AG09309 (cell line): ENCODE measurements at places on chromosomes 6 and 20.

DNA sequence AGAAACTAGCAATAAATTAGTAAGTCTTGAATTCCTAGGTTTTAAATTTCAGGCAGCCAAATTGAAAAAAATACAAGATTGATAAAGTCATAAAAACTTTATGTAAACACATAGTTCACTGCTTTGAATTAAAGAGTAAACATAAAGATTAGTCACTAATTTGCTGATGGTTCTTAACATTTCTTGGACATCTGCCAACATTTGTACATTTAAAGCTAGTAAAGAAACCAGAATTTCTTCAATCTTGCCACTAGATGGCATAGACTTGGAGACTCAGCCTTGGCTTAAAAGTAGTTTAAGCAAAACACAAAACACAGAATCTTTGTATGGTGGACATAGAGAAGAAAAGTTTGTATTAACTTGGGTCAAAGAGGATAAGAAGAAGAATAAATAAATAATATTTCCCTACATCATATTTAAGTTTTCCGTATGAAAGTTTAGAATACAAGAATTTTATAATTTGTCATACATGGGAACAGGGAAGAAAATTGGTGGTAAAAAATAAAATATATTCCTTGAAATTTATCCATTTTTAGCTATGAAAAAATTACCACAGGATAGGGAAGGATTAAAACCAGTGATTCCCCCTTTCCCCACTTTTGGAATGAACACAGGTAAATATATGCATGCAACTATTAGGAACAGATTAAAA, 41.7 kb upstream of the FAM135A start:
- peak; percentile 42 for DNase-seq

DNA sequence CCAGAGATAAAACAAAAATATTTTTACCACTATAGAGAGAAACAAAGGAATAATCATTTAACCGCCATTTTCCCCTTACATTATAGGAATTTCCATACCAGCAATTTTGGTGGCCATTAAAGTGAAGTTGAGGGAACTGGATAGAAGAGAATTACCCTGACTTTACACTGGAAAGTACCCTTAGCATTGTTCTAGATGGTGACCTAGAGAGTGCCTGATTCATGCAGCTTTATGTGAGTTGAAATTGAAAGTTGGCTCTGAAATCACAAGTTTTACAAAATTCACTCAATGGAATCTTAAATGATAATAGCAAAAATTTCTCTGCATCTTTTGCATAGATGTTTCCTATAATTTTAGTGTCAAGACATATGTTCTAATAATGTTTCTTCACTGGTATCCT, 55.7 kb upstream of the PREP start:
- DNase-seq = no peak

GRCh38 chr20:31679357-31680285, 41.9 kb downstream of the COX4I2 start:
- no peak for DNase-seq

DNA sequence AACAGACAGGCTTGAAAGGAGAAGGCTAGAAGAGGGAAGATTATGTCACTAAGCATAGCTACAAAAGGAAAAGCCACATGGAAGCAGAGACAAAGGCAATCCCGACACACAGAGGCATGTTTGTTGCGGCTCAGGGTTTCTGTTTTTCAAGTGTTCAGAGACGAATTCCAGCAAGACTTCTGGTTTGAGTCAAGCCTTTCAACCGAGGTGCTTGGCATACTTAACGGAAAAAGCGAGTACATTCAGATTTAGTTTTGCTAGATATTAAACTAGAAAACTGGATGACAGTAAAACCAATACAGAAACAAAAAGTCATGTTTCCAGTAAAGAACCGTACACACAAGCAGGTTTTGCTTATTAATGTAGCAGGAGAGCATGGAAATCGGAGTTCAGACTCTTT, 27.2 kb downstream of the MCUR1 start:
- no peak for DNase-seq

DNA sequence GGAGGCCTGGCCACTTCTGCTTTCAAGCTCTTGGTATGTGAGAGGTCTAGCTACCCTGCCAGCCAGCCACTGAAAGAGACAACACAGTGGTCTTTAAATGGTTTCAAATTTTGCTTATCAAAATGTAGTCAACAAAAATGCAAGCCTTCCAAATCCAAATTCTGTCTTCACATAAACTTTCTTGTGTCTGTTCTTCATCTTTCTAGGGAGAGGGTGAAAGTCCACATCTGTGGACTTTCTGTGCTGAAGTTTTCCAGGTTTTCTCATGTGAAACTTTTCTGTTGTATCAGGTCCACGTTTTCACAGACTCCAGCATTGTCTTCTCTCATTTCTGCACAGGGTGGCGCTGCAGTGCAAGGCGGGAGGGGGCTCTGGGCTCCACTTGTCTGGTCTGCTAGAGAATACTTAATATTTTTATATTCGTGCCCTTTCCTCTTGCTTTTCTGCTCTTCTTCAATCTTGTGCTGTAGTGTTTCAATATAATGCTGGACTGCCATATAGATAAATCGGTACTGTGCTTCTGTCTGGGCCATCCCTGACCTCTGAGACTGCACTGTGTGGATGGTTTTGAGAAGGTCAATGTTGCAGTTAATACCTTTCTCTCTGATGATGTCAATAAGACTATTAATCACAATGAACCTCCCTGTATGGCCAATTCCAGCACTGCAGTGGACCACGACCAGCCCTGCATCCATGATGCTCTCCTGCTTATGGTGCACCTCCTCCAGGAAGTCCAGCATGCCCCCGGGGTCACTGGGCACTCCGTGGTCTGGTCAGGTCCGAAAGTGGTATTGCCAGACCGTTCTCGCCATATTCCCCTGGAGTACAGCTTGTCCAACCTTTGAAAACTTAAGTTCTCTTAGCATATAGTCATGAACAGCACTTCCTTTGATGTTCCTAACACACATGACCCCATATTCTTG, 161.6 kb upstream of the TNFAIP3 start:
- no peak for DNase-seq

DNA sequence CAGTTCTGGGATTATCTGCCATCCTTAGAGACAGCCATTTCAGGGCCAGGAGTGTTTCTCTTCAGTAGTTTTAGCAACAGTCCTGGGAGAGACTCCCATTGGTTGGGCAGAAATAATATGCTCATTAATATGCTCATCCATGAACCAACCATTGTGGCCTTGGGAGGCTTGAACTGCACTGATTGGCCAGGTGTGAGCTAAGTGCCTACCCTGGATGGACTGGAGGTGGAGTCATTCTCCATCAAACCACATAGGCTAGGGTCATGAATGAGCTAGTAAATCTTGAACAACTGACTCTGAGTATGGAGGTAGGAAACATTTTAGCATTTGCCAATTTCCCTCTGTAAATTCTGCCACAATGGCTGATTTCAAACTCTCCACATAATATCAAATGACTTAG, 70.2 kb upstream of the ZFP64 start:
- no peak for DNase-seq

DNA sequence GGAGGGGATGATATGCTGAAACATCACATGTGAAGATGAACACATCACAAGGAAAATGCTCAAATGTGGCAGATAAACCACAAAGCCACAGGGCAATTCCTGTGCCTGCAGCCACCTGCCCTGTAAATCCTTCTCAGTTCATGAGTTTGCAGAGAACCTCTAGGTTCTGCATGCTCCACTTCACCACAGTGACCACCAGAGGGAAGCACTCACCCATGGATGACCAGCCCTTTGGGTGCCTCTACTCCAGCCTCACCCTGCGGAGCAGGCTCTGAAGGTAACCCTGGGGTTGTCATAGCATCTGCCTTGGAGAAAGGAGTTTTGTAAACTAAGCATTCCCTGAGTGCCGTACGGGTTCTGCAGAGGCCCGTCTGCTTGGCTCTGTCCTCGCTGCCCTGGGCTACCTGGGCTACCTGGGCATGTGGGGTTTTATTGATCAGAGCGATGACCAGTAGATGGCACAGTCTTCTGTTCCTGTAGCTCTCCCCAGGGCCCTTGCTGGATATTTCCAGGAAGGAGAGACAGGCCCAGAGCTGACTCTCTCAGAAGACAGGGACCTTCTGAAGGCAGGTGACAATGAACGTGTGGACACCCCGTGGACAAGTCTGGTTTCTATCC, 31.7 kb upstream of the CST1 start:
- DNase-seq = no peak

GRCh38 chr20:23111307-23111943, 25.3 kb upstream of the CD93 start:
- DNase-seq = no peak

DNA sequence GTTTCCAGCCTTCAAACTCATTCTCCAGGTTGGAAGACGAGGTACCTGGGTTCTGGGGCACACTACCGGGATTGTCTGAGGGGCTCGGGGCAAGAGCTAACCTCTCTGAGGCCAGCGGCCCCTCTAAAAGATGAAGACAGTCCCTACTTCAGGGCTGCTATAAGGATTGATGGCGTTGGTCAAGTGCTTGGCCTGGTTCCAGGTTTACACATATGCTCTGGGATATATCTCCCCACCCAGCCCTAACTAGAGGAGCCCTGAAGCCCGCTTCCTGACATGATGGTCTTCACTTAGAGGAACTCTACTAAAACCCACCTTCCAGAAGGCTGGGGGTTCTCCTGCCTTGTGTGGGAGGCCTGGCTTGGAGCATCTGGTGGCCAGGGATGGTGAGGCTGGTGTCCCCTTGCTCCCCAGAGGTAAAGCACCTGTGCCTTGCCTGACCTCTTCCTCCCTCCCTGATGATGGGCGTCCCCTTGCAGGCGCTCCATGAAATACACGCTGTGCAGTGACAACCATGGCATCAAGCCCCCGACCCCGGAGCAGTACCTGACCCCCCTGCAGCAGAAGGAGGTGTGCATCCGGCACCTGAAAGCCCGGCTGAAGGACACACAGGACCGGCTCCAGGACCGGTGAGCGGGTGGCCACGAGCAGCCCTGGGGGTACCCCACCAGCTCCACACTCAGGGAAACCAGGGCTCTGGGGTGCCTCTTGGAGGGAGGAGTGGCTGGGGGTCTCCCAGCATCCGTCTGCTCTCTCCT, 28.7 kb downstream of the SDCBP2 start:
- DNase-seq = no peak
